ENCODE measurements at places on chromosomes 2 and 18.
A peak's percentile ranks its signal among the peaks of the same experiment; 100 is the strongest.

DNA sequence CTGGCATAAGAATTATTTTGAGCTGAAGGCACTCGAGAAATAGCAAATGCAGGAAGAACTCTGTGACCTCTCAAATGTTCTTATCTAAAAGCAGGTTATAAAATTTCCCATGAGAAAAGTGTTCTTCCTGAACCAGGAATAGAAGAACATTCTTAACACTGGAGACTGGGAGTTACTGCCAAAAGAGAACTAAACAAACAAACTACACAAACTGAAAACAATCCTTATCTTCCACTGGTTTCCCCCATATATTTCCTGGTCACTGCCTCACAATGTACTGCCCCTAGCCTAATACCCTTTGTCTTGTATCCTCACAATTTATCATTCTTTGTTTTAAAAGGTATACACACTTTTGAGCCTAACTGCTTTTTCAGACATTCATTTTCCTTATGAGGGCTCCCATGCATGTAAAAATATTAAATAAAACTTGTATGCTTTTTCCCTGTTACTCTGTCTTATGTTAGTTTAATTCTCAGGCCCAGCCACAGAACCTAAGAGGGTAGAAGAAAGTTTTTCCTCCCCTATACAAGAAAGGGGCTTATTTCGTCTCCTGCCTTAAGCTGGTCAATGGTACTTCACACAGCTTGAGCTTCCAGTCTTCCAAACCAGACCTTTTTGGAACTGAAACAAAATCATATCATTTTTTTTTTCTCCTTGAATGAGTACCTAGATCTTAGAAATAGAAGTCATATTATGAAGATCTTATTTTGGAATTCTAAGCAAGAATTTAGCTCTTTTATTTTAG is 110.6 kb downstream of the MSTN start:
- no peak for DNase-seq
- H3K4me3 ChIP-seq = no peak overlapping the region
- peak overlapping the region; percentile 65 for H3K27ac ChIP-seq

DNA sequence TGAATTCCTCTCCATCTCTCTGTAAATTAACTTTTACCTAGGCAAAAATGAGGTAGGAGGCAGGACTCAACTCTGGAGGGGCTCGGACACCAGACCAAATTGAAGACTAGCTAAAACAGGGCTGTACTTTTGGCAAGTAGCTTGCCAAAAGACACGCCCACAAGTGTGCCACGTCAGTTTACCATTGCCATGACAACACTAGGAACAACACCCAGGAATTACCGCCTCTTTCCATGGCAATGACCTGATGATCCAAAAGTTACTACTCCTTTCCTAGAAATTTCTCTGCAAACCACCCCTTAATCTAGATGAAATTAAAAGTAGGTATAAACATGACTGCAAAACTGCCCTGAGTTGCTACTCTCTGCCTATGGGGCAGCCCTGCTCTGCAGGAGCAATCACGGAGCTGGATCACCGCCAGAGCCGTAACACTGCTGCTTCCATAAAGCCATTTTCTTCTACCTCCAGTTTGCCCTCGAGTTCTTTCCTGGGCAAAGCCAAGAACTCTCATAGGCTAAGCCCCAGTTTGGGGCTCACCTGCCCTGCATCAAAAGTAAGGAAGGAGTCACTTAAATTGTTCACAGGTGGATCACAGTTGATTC is 66.0 kb upstream of the FAM136A start:
- H3K4me3 ChIP-seq = no peak overlapping the region
- no peaks in the 10 kb centered on the region for H3K4me1 ChIP-seq
- no peaks in the 10 kb centered on the region for H3K36me3 ChIP-seq
- DNase-seq = peak; percentile 30
- no peaks in the 10 kb centered on the region for H3K27me3 ChIP-seq
- H3K27ac ChIP-seq = no peak overlapping the region

DNA sequence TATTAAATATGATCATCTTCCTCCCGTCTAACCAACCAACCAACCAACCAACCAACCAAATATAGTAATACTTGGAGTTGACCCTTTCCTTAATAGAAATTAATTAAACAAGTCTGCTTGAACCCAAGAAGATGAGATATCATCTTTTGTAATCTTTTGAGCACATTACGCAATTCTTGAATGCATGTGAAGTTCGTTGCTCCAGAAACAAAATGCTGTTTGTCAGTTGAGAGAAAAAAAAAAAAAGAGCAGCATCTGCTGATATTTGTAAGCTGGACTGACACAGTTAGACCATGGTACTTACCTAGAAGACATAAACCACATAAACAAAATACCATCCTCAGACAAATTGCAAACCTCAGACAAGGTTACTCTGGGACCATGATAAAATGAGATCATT is 9.2 kb upstream of the SERPINB2 start:
- H3K36me3 ChIP-seq = no peaks in the 10 kb centered on the region
- peaks cover 26% of the 10 kb centered on the region for H3K4me1 ChIP-seq
- no peak overlapping the region for H3K4me3 ChIP-seq
- DNase-seq = no peak
- no peak overlapping the region for H3K27ac ChIP-seq
- no peaks in the 10 kb centered on the region for H3K27me3 ChIP-seq

DNA sequence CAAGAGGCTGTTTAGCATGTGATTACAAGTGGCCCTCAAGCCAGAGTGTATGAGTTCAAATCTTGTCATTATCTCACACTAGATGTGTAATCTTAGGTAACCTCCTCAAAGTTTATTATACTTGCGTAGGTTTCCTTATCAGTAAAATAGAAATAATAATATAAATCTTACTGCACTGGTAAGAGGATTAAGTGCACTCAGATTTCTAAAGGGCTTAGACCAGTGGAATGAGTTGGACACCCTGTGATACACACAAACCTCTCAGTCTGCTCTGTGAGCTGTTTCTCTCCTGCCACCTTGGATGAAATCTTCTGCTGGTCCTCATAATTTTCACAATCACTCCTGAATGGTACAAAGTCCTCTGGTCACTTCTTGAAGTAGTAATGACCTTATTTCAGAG is 145.4 kb upstream of the ZNF516 start:
- no peaks in the 10 kb centered on the region for H3K27me3 ChIP-seq
- no peak overlapping the region for H3K27ac ChIP-seq
- H3K4me1 ChIP-seq = no peaks in the 10 kb centered on the region
- DNase-seq = no peak
- H3K36me3 ChIP-seq = no peaks in the 10 kb centered on the region

- H3K4me1 ChIP-seq = no peaks in the 10 kb centered on the region
- DNase-seq = no peak
- H3K4me3 ChIP-seq = no peak overlapping the region
- no peak overlapping the region for H3K27ac ChIP-seq
- H3K27me3 ChIP-seq = no peaks in the 10 kb centered on the region
- no peaks in the 10 kb centered on the region for H3K36me3 ChIP-seq
These were observed 1.8 kb upstream of the CPO start for GRCh38 chr2:206937555-206937954.

DNA sequence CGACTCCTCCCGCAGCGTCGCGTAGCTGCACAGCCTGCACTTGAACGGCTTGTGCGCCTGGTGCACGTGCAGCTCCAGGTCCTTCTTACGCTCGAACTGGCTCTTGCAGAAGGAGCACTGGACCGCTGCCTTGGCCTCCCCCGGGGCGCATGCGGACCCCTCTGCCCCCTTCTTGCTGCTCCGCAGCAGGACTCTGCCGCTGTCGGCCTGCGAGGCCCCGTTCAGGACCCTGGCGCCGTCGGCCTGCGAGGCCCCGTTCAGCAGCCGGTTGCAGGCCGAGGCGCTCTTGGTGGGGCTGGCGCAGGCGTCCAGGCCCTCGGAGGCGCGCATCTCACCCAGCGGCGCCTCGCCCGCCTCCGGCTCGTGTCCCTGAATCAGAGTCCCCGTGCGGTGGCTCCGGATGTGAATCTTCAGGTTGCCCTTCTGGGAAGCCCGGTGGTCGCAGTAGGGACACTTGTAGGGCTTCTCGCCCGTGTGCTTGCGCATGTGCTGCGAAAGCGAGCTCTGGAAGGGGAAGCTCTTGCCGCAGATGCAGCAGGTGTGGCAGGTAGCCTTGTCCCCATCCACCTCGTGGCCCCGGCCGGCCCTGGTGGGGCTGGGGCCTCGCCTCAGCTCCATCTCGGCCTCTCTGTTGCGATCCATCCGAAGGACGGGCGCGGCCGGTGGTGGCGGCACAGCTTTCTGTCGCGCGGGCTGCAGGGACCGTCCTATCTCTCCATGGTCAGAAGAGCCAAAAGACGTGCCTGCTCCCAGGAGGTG is 52.5 kb downstream of the ZNF516 start:
- H3K27me3 ChIP-seq = no peaks in the 10 kb centered on the region
- no peak overlapping the region for H3K27ac ChIP-seq
- no peaks in the 10 kb centered on the region for H3K36me3 ChIP-seq
- no peak overlapping the region for H3K4me3 ChIP-seq
- peaks cover 18% of the 10 kb centered on the region for H3K4me1 ChIP-seq

DNA sequence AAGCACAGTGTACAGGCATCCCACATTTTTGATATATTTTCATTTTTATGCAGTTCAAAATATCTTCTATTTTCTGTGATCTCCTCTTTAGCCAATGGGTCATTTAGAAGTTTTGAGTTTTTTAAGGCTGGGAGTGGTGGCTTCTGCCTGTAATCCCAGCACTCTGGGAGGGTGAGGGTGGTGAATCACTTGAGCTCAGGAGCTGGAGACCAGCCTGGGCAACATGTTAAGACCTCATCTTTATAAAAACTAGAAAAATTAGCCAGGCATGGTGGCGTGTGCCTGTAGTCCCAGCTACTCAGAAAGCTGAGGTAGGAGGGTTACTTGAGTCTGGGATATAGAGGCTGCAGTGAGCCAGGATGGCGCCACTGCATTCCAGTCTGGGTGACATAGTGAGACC is 17.8 kb downstream of the UBR3 start:
- no peak overlapping the region for H3K27ac ChIP-seq
- no peak for DNase-seq
- H3K4me3 ChIP-seq = no peak overlapping the region
- H3K4me1 ChIP-seq = peaks cover 13% of the 10 kb centered on the region

DNA sequence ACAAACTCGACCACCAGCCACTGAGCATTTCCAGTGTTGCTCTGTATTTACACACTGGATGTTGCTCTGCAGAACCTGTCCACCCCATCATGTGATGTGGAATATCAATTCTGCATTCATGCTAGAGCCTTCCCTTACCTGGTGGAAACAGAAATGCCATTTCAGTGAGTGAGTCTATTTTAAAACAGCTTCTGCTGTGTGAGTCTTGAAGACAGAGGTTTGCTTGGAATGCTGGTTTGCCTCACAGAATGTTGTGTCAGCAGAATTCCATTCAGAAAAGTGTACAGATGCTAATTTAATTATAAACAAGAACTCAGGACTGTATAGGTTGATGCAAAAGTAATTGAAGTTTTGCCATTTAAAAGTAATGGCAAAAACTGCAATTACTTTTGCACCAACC is 118.3 kb downstream of the MAP3K20 start:
- DNase-seq = no peak
- H3K36me3 ChIP-seq = peaks cover 2% of the 10 kb centered on the region
- H3K27ac ChIP-seq = no peak overlapping the region
- no peak overlapping the region for H3K4me3 ChIP-seq
- H3K4me1 ChIP-seq = no peaks in the 10 kb centered on the region

DNA sequence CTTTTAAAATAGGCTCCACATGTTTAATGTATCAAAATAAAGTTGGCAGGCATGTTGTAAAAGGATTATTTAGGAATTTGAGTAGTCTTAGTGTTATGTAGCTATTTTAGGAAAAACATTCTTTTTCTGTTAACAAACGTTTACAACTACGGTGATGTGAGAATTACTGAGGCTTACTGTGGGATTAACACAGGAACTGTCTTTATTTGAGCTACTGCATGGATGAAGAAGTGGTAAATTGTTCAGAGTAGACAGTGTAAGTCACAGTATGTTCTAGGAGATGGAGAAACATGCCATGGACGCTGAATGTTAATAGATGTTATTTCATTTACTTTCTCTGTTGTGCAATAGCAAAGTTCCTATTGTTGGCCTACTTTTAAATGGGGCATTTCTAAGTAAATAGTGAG is 1.6 kb downstream of the PPM1B start:
- peak overlapping the region; percentile 80 for H3K4me3 ChIP-seq
- no peaks in the 10 kb centered on the region for H3K27me3 ChIP-seq
- peaks cover 25% of the 10 kb centered on the region for H3K4me1 ChIP-seq
- H3K27ac ChIP-seq = peak overlapping the region; percentile 99
- H3K36me3 ChIP-seq = no peaks in the 10 kb centered on the region

GRCh38 chr2:217897091-217897715 is 105.6 kb downstream of the TNS1 start:
- H3K4me3 ChIP-seq = no peak overlapping the region
- H3K27ac ChIP-seq = peak overlapping the region; percentile 90
- peaks cover 54% of the 10 kb centered on the region for H3K4me1 ChIP-seq

GRCh38 chr2:167826906-167827305 is 420.5 kb downstream of the STK39 start:
- peaks cover 34% of the 10 kb centered on the region for H3K4me1 ChIP-seq
- DNase-seq = no peak
- no peaks in the 10 kb centered on the region for H3K27me3 ChIP-seq

- no peak overlapping the region for H3K27ac ChIP-seq
- no peaks in the 10 kb centered on the region for H3K27me3 ChIP-seq
- H3K4me1 ChIP-seq = peaks cover 40% of the 10 kb centered on the region
- H3K36me3 ChIP-seq = peaks cover 21% of the 10 kb centered on the region
- no peak overlapping the region for H3K4me3 ChIP-seq
- DNase-seq = peak; percentile 24
These were observed 3.0 kb downstream of the NRBP1 start for GRCh38 chr2:27431395-27431794.

GRCh38 chr2:176202491-176202890 is 14.0 kb downstream of the HOXD1 start:
- no peaks in the 10 kb centered on the region for H3K27me3 ChIP-seq
- no peak overlapping the region for H3K27ac ChIP-seq
- H3K4me3 ChIP-seq = no peak overlapping the region
- H3K36me3 ChIP-seq = no peaks in the 10 kb centered on the region

- no peaks in the 10 kb centered on the region for H3K36me3 ChIP-seq
- H3K4me1 ChIP-seq = peaks cover 3% of the 10 kb centered on the region
- H3K27ac ChIP-seq = no peak overlapping the region
- DNase-seq = no peak
- H3K27me3 ChIP-seq = no peaks in the 10 kb centered on the region
These were observed 23.4 kb upstream of the LRRC30 start for GRCh38 chr18:7207366-7207915.

- DNase-seq = no peak
- no peak overlapping the region for H3K27ac ChIP-seq
- H3K27me3 ChIP-seq = no peaks in the 10 kb centered on the region
- no peaks in the 10 kb centered on the region for H3K4me1 ChIP-seq
- no peaks in the 10 kb centered on the region for H3K36me3 ChIP-seq
These were observed 78.6 kb downstream of the ARMC9 start for GRCh38 chr2:231276987-231277386.

DNA sequence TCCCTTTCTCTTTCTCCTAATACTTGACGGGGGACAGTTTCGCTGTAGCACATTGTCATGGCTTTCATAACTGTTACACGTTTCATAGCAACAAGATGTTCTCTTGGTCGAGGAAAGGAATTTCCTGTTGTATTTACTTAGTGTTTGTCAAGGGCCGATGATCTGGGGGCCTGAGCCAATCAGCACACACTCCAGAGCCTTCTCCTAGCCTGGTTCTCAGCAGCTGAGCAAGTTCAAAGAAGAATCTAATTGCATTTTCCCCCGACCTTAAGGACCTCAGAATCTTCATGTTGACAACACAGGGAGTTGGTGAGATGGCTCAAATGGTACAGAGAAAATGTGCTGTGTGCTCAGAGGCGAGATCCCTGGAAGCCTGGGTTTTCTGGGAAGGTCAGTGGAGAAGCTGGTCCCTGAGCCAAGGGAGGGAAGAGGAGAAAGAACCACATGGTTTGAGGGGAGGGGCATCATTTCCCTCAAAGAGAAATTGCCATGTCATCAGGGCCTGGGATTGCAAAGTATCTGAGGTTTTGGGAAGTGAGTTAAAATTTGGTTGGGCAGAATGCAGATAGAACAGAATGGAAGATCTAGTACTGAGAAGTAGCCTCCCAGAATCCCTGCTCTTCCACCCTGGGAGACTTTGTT is 76.9 kb upstream of the AGAP1 start:
- H3K36me3 ChIP-seq = no peaks in the 10 kb centered on the region
- no peaks in the 10 kb centered on the region for H3K27me3 ChIP-seq
- DNase-seq = peak; percentile 28
- peaks cover 45% of the 10 kb centered on the region for H3K4me1 ChIP-seq

Measured in body of pancreas (tissue), 4 donors.